NCI-H2107 (cell line): ENCODE measurements at places on chromosomes 7 and 10.

- DNase-seq, result no peak
Measured at GRCh38 chr7:26657686-26658388, 206.6 kb downstream of the SKAP2 start.

- DNase-seq, result no peak
Measured at GRCh38 chr10:969473-970150, 18.6 kb upstream of the GTPBP4 start.

DNA sequence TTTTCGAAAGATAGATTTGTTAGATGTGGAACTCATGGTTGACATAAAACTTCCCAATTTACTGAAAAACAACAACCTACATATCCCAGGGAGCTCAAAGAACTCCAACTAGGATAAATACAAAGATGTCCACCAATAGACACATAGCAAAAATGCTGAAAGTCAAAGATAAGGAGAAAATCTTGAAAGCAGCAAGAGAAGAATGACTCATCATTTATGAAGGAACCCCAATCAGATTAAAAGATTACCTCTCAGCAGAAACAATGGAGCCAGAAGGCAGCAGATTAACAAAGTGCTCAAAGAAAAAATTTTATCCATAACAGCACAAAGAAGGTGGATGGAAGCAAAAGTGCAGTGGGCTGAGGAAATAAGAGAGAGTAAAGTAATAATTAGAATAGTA is 908.6 kb downstream of the SORCS3 start:
- DNase-seq, result no peak

DNA sequence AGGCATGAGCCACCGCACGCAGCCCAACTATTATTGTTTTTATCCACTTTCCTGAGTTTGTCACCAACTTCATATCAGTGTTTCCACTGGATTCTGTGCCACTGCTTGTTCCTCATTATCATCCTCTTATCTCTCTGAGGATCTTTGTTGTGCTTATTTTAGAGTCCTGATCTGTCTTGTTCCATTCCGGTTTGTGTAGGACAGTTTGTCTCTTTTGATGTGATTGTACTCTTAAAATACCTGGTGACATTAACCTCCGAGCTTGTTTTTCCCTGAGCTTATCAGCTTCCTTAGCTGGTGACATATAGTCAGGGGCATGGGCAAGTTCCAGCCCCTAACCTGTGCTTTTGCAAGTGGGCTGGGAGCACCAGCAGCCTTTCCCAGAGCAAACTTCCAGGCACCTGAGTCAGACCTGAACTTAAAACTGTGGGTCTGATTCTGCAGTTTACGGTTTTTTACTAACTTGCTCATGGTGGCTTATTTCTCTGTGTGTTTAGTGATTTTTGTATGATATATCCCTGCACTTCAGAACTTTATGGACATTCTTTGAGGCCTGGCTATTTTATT is 23.1 kb upstream of the FMC1 start:
- DNase-seq, result no peak

GRCh38 chr10:125694883-125695282 is 11.9 kb upstream of the TEX36 start:
- DNase-seq, result no peak

DNA sequence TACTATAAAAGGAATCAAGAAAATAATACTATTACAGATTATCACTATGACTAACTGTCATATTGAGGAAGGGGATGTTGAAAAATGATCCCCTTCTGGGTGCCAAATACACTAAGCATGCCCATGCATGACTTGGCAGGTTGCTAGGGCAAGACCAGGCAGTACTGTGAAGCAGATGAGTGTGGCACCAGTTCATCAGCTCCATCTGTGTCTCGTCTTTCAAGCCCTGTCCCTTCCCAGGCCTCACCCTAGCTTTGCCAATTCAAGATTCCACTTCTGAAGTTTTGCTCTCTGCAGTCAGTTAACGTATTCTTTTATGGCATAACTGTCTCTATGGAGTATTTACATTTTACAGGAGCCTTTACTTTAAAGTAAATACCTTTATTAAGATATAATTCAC is 135.6 kb upstream of the HPS1 start:
- no peak for DNase-seq

GRCh38 chr10:36003688-36004087 is 361.6 kb upstream of the FZD8 start:
- DNase-seq, result no peak

- DNase-seq, result no peak
Measured at GRCh38 chr7:1691096-1691495, 21.0 kb downstream of the ELFN1 start.

- no peak for DNase-seq
Measured at GRCh38 chr10:46226232-46226631, 60.6 kb upstream of the ANTXRL start.

DNA sequence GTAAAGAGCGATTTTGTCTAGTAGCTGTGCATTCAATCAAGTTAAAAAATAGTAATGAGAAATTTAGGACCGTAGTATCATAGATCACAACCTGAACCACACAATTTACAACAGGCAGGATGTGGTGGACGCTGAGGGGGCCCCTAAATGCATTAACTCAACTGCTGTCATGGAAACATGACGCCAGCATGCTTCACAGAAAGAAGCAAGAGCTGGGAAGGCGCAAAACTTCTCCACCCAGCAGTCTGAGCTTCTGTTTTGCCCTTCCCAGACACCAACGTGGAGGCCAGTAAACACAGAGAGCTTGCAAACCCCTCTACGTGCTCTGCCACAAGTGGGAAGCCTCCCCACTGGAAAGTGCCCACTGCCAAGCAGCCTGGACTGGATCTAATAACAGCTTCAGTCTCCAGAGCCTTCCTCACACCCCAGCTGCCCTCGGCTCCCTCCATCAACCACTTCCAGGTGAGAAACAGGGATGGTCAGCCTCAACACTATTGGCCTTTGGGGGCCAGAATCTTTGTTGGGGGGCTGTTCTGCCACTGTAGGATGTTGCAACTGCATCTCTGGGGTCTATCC is 151.8 kb downstream of the SFMBT2 start:
- no peak for DNase-seq

GRCh38 chr10:61108915-61109314 is 164.9 kb upstream of the RHOBTB1 start:
- DNase-seq, result no peak

GRCh38 chr7:130395421-130395820 is 15.1 kb downstream of the CPA1 start:
- no peak for DNase-seq

DNA sequence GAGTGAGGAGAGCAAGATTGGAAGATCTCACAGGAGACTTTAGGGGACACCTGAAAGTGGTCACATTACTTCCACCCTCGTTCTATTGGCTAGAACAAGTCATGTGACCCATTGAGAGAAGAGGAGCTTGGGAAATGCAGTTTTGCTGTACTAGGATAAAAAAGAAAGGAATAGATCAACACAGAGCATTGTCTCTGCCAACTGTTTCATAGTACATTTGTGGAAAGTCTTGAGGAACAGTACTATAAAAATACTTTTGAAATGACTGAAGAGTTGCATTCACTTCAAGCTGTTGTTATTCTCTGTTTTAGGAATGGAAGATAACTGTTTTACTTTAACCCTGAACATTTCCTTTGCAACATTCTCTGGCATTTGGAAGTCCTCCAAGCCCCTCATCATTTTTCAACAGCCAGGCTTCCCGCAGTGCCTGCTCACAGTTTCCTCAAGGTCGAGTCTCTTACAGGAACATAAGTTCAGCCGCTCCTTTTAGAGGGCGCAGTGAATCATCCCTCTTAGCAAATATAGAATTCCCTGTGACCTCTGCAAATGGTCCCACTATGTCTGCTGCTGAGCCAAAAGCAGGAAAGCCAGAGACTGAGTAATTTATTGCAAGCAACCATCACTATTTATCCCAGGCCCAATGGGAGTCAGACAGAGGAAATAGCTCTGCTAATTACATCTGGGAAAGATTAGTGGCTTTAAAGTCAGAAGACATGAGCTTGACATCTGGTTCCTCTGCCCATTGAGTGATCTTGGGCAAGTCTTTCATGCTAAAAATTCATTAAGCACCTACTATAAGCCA is 40.7 kb downstream of the MRPL32 start:
- no peak for DNase-seq

DNA sequence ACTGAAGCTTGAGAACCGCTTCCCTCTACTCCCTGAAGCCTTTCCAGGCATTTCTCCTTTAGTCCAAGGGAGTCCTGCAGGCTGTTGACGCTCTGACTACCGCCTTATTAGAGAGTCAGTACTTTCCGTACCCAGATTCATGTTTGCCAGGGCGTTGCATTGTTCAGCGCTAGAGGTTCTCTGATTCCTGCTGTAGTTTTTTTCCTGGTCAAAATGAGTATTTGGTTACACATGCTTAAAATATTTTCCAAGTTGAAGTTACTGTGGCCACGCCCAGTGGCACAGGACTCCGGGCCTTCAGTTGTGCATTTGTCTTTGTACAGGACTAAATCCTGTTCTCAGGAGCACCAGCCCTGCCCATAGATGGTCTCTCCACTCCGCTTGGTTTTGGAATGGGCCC is 7.9 kb downstream of the MTURN start:
- peak; percentile 76 for DNase-seq

- DNase-seq, result no peak
Measured at GRCh38 chr10:109947111-109947920, 24.0 kb upstream of the XPNPEP1 start.

DNA sequence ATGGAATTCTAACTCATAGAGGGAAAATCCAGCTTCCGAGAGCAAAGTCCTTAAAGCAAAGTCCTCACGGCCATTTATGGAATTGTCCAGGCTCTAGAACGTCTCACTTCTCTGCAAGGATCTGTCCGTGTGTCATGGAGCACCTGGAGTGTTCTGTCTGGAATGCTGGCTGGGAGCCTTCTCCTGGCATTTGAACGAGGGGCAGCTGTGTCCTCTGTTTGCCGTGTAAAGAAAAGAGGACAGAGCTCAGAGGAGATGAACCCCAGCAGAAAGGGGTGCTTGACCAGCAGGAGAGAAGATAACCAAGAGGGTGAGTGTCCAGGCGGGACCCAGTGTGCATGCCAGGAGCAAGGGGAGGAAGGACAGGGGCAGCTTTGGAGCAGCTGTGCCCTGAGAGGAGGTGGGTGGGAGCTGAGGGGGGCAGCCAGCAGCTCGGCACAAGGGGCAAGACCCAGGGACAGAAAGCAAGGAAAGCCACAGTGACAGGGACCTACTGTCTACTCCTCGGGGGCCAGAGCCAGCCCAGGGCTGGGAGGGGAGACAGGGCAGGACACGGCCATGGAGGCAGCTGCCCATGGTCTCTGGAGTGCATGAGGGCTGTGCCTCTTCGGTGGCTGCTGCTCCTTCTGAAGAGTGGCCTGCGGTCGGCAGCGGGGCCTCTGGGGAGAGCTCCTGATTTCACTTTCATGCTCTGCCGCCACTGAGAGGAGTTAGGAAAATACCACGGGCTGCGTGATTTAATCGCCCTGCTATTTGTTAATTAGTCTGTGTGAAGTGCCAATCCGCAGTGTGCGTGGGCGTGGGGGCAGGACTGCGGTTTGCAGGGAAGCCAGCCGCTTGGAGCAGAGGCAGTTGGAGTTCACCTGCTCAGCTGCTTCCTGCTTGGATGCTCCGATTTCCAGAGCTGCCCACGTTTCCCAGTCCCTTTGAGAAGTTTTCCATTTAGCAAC is 149.3 kb upstream of the SHH start:
- DNase-seq, result peak; percentile 58

GRCh38 chr7:64811767-64812166 is 17.5 kb downstream of the ZNF138 start:
- no peak for DNase-seq

DNA sequence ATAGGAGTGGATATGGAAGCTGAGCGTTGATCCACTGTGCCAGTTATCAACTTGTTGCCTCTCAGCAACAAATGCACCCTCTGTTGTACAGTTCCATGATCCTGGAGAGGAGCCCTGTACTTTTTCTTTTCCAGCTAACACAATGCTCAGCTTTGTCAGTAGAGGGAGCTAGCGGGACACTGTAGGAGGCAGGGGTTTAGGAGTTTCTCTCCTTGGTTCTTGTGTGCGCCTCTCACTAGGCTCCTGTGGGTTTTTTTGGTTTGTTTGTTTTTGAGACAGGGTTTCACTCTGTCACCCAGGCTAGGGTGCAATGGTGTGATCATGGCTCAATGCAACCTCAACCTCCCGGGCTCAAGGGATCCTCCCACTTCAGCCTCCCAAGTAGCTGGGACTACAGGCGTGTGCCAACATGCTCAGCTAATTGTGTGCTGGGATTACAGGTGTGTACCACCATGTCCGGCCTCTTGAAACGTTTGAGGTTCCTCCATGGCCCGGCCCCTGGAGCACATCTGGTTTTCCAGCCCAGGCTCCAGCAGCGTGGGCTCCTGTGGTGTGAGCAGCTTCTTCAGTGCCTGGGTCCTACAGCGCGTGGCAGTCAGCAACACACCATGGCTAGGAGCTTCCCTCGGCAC is 12.0 kb upstream of the MARVELD1 start:
- DNase-seq, result no peak

GRCh38 chr10:124105045-124105444 is 11.6 kb upstream of the CHST15 start:
- no peak for DNase-seq

GRCh38 chr10:50585921-50586739 is 37.6 kb downstream of the SGMS1 start:
- DNase-seq, result no peak

DNA sequence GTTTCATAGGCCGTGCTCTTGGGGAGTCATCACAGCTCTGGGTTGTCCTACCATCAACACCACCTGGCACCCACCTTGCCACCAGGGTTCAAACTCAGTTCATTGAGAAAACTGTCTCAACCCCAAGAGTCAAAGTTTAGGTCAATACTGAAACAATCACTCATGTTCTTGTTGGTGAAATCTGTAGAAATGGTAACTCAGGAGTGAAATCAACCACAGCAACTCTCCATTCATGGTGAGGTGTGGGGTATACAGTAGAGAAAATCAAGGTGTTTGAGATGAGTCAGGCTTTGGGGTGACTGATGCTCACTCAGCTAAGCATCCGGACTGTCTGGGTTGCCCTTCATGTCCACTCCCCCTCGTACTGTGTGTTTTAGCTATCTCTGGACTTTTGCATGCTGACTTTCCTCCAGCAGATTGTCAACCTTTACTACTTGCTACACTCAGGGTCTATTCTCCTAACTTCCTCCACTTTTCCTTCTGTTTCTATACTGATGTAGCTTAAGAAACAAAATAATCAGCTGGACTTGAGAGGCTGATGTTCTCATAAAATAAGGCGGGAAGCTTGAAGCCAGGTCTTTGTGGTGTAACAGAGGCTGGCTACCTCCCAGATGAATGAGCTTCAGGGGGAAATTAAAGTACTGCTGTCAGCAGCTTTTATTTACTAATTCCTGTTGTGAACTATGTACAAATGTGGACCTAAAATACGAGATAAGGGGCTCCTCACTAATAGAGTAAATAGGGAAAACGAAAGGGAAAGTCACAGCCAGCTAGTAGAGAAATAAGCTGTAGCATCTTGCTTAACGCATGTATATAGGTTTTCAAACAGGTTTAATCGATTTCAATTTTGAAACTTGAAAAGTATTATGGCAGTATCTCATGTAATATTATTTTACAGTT is 173.6 kb upstream of the AKR1E2 start:
- no peak for DNase-seq

- DNase-seq, result no peak
Measured at GRCh38 chr7:132546366-132547127, 29.7 kb downstream of the PLXNA4 start.

GRCh38 chr10:73263693-73264347 is 11.4 kb upstream of the MRPS16 start:
- no peak for DNase-seq

GRCh38 chr10:26697922-26698608 is 564 bp downstream of the PDSS1 start:
- DNase-seq, result no peak

- no peak for DNase-seq
Measured at GRCh38 chr10:85596389-85596788, 770.2 kb downstream of the GRID1 start.
